ENCODE measurements at places on chromosomes 11 and 22.

DNA sequence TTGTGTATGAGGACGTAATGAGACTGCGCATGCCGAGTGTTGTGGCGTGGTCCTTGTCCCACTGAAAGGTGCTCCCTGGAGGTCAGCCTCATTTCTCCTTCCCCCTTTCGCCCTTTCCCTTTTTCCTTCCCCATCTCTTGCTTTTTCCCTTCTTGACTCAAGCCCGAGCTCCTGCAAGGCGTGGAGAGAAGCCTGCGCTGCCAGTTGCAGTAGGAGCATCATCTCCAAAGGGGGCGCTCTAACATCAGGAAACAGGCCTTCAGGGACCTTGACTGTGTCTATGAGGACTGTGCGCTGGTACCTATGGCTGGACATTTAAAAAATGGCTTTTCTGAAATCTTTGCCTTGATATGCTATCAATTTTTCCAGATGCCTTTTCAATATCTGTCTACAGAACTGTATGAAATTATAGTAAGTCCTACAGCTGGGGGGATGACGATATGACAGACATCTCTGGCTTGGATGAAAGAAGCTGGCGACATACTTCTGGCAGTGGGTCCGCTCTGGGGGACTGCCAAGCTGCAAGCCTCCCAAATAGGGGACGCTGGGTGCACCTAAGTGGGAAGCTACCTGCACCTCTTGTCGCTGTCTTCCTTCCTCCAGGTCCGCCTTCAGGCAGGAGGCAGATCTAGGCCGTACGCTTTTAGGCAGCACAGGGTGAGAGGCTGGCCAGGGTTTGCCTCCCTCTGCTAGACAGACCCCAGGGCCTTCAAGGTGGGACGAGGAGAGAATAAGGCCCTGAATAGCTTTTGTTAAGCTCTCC, 96.5 kb downstream of the NXPE2 start:
- no peak for DNase-seq

DNA sequence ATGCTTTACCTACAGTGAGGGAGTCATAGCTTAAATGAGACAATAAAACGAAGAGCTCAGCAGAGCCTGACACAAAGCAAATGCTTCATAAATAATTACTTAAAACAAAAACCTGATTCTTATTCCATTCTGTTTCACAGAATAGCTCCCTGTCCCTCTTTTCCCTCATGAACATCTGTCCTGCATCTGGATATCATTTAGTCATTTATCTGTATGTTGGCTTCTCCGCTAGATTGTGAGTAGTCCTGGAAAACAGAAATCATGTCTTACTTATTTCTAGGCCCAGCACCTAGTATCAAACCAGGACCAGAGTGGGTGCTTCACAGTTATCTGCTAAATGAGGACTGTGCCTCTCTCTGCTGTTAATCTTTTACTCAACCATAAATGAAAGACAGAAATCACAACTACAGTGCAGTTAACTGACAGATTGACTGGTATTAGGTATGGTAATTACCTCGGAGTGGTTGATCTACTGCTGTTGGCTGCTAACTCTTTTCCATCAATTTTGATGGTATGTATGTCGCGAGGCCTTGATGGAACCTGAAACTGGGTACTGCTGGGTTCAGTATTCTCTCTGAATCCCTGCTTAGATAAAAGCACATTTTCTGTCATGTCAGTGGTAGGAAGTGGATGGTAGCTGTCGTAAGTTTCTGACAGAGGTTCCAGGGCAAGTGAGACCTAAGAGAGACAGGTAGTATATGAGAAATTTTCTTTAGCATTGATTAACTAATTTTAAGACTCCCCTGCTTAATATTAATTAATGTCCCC, 31.5 kb downstream of the C2CD3 start:
- no peak for DNase-seq

GRCh38 chr22:44622147-44622427, 79.9 kb upstream of the PRR5 start:
- no peak for DNase-seq

DNA sequence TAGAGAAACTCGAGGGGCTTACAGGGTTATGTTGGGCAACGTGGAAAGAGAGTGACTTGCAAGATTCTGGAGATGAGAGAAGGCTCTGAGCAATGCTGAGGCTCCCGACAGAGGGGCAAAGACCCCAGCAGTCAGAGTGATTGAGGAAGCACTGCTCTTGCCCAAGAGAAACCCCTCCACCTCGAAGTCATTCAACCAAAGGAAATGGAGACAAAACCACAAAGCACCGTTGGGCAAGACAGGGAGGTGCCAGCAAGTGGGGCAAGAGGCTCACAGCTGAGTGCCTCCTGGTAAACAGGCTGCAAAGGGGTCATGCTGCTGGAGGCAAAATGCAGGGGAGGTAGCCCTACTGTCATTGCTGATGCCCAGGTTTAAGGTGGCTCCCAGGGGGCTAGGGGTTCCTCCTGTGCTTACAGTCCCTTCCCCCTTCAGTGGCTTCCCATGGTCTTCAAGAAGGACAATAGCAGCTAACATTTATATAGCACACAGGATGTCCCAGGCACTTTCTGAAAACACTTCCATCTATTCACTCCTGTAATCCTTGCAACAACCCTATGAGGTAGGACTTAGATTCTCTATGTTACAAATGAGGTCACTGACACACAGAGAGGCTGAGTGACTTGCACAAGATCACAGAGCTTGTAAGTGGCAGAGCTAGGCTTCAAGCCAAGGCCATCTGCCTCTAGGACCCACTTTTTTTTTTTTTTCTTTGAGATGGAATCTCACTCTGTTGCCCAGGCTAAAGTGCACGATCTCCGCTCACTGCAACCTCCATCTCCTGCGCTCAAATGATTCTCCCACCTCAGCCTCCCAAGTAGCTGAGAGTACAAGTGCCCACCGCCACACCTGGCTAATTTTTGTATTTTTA, 18.1 kb upstream of the MYH9 start:
- DNase-seq, result no peak

GRCh38 chr11:13687271-13687670, 18.8 kb downstream of the FAR1 start:
- DNase-seq, result no peak

DNA sequence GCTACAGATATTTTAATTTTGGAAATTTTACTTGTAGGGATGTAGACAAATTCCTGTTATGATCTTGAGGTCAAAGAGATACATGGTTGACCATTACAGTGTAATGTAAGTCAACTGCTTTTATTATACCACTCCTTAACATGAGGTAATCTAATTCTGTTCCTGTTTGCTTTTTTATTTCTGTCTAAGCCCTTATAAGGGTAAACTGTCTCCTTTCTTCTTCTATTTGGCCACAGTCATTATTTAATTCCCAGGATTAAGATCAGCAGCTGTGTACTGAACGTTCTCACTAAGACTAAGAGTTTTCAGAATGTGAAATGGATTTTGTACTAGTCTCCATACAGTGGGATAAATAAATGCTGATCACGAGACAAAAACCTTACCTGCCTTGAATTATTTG, 32.8 kb downstream of the C2CD3 start:
- DNase-seq, result no peak

DNA sequence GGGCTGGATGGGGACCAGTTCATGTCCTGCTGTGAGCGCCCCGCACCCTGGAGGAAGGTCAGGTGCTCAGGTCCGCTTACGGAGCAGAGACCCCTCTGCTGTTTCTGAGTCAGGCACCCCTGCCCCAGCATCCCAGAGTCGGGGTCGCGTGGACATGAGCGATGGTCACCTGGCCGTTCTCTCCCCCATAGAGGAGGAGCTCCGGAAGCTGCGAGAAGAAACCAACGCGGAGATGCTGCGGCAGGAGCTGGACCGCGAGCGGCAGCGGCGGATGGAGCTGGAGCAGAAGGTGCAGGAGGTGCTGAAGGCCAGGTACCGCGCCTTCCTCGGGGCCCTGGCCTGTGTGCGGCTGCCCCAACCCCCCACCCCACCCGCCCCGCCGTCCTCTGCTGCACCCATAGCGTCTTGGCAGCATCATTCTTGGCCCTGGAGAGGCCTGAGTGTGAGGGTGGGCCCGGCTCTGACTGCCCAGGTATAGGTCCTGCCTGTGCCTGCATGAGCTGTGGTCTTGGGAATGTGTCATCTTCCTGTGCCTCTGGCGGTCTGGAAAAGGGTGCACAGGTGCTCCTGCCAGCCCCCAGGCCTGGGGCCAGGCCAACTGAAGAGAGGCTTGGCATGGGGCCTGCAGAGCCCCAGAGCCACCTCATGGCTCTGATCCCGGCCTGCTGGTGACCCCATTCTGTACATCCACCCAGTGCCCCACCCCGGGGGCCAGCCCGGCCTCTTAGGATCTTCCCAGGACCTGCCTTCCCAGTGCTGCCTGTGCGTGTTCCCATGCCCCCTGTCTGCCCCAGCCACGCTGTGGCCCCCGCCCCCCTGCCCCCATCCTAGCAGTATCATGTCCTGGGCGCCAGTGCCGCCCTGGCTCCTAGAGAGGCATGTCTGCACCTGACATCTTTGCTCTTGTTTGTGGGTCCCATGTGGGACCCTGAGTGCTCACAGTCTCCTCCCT, 38.1 kb downstream of the GRAMD4 start:
- no peak for DNase-seq

DNA sequence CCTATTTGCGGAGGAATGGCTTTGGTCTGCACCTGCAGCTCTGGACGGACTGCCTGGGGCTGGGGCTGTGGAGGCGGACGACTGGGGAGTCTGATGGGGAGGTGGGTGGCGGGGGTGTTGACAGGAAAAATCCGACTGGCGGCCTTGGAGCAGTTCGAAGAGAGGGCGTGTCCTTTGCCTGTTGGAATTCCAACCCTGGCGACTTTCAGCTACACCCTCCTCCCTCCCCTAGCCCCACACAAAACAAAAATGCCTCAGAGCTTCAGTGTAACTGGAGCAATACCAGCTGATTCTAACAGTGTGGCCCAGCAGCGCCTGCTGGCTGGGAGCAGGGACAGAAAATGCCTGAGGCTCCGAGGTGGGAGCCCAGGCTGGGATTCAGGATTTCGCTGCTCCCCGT, 85.4 kb downstream of the ATXN10 start:
- no peak for DNase-seq

GRCh38 chr22:30598986-30599385, 7.3 kb upstream of the PES1 start:
- no peak for DNase-seq

- DNase-seq, result no peak
Observed at GRCh38 chr11:64989416-64989815, 7.4 kb downstream of the BATF2 start.

GRCh38 chr11:119181677-119182412, 3.4 kb upstream of the NHERF4 start:
- DNase-seq, result no peak

- DNase-seq, result no peak
Observed at GRCh38 chr11:18650353-18650752, 16.2 kb upstream of the SPTY2D1 start.

GRCh38 chr11:58592760-58593472, 14.1 kb downstream of the ZFP91 start:
- no peak for DNase-seq

GRCh38 chr11:12402025-12402424, 24.7 kb downstream of the PARVA start:
- no peak for DNase-seq

- no peak for DNase-seq
Observed at GRCh38 chr22:16965560-16965959, 42.5 kb downstream of the GAB4 start.

DNA sequence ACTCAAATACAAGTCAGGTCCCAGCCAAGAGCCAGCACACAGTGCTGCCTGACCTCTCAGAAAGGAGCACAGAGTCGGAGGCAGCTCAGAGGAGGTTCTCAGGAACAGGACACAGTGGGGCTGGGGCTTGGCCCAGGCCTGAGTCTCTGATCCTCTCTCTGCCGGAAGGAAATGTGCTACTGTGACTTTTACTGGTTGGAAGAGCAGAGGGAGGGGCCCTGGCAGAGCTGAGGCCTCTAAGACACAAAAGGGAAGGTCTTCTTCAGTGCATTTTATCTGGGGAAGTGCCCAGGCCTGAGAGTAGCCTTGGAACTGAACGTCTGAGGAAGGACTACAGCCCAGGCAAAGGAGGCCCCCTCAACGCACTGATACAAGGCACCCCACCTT, 16.2 kb upstream of the CASTOR1 start:
- DNase-seq, result no peak

GRCh38 chr11:82960779-82961143, 59.2 kb downstream of the DDIAS start:
- DNase-seq, result no peak

GRCh38 chr11:35907648-35908431, 36.0 kb upstream of the LDLRAD3 start:
- no peak for DNase-seq

- no peak for DNase-seq
Observed at GRCh38 chr22:20442485-20443284, 5.1 kb upstream of the SCARF2 start.

- DNase-seq, result peak; percentile 42
Observed at GRCh38 chr11:61516675-61517572, 8.4 kb downstream of the LRRC10B start.

DNA sequence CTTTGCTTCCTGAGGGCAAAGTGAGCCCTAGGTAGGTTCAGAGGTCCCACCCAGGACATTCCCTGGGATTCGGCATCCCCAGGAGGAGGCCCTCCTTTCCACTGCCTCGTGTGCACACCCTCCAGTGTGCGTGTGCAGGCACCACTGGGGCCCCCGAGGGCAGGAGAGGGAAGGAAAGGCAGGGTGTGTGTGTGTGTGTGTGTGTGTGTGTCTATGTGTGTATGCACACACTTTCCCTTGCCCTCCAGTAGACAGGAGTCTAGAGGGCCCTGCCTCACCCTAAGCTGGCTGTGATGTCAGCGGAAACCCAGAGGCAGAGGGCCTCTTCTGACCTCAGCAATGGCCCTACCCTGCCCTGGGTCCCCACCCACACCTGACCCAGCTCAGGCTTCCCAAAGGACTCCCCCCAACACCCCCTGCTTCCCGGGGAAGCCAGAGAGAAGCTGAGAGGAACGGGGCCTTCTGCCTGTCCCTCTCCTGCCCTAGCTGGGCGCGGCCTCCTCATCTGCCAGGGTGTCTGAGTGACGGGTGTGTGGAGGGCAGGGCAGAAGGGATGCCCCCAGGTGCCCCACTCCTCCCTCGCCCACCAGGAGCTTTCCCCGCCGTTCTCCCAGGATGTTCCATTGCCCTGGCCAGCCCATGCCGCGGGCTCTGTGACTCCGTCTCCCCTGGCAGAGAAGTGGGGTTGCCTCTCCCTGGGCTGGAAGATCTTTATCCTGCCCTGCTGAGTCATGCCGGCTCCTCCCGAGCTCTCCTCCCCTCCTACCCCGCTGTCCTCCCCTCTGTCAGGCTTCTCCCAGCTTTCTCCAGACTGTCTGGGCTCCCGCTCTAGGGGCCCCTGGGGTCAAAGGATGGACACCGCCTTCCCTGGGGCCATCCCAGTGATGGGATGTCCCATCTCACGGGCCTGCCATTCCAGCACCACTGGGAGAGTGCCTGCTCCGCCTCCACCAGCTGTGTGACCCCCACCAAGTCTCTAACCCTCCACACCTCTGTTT, 6.0 kb upstream of the CLCF1 start:
- no peak for DNase-seq

GRCh38 chr22:29773233-29773632, 6.1 kb downstream of the UQCR10 start:
- no peak for DNase-seq
